Activated naive CD4-positive, alpha-beta T cell (primary cell): ENCODE measurements at places on chromosomes 3 and 15.

DNA sequence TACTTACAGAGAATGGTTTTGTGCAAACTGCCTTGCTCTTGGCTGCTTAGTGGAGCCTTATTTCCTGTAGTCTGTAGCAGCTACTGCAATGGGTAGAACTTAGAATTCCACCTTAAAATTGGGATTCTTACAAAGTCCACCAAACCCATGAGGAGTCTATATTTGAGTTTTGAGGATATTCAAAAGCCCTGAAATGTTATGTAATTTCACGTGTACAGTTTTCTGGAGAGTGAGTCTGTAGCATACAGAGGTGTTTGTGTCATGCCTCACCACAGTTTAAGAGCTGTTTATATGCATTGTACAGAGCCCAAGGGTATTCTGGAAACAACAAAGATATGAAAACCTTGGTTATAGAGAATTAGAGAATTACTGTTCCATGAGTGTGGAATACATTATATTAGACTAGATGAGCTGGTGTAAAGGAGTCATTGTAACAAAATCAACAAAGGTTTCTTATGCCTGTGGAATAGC is 114.4 kb downstream of the MBNL1 start:
- no peak for DNase-seq

DNA sequence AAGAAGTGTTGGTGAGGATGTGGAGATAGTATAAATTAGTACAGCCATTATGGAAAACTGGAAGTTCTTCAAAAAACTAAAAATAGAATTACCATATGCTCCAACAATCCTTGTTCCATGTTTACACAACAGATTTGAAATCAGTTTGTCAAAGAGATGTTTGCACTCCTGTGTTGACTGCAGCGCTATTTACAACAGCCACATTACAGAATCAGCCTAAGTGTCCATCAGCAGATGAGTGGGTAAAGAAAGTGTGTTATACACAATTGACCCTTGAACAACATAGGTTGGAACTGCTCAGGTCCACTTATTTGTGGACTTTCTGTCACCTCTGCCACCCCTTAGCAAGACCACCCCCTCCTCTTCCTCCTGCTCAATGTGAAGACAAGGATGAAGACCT is 34.7 kb downstream of the LMLN start:
- no peak for DNase-seq

DNA sequence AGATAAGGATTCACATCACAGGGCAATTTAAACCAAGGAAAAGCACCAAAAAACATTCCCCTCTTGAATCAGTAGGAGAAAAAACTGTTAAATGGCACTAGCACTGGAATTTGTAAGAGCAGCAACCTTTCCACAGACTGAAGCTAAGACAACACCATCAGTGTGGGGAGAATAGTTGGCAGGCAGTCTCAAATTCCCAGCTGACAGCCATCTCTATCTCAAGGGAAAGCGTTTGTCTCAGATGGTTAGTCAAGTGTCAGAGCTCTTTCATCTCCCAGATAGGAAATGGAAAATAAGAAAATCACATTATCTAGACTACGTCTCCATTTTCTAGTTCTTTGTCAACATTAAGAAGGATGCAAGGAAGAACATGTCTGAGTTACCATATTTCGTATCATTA is 228.7 kb downstream of the WDR72 start:
- DNase-seq: no peak

GRCh38 chr3:18224426-18224825 is 200.7 kb downstream of the SATB1 start:
- no peak for DNase-seq

DNA sequence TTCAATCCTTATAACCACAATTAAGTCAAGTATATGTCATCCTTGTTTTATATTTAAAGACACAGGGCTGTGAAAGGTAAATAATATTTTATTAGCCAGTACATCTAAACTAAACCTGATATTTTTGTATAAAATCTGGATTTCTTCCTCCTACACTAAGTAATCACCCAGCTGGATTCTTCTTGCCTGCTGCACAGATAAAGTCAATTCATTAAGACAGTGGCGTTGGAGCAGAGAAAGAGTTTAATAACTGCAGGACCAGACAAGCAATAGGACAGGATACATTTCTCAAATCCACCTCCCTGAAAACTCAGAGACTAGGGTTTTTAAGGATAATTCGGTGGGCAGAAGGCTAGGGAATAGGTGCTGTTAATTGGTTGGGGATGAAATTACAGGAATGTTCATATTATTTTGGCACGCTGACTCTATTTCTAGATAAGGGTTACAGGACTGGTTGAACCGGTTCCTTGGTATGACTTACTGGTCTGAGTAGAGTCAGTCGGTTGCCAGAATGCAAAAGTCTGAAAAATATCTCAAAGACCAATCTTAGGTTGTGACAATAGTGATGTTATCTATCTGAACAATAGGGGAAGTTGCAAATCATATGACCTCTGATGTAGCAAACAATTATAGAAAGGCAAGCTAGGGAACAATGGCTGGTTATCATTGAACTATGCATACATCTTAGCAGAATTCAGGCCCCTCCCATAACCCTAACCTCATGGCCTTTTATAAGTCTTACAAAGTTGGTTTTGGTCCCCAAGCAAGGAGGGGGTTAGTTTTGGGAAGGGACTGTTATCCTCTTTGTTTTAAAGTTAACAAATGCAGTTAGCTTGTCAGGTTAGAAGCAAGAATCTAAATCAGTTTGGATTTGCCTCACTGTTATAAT is 244.8 kb downstream of the ALCAM start:
- no peak for DNase-seq

DNA sequence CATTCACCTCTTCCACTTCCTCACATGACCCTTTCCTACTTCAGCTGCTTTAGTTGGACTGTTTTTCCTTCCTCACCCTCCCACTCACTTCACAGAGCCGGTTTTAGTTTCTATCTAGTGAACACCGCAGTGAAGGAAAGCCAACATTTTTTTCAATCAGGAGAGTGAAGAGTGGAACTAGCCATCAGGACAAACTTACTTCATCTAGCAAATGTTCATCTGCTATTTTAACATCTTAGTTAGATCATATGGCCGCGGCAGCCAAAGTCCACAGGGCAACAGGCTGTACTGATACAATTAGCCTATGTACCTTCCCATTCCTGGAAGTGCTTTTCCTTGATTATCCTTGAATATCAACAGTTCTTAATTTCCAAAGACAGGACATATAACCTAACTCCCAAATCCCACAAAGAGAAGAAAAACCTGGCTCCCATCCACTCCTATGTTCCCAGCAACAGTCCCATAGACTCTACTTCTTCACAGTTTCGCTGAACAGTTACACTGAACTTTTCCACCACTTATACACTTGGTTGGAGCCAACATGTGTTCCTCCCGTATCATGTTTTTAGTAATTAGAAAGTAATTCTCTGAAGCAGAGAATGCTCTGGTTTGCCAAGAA is 456.2 kb upstream of the THBS1 start:
- no peak for DNase-seq

- no peak for DNase-seq
Measured at GRCh38 chr3:30428251-30428650, 178.2 kb upstream of the TGFBR2 start.
